Activated naive CD8-positive, alpha-beta T cell treated with anti-CD3 and anti-CD28 coated beads, Interleukin-2, amount 10 ng/mL, durations not matched to agents 7 days and 5 days (primary cell): ENCODE measurements at places on chromosomes 2 and 18. TPM values are rescaled to one million over a fixed set of nuclear protein-coding genes. Genes with fewer than 3 reads are reported as not detected.

The OXER1 gene
- not detected for total RNA-seq

GRCh38 chr2:12318427-12319057, 398.2 kb upstream of the TRIB2 start:
- DNase-seq, result no peak

DNA sequence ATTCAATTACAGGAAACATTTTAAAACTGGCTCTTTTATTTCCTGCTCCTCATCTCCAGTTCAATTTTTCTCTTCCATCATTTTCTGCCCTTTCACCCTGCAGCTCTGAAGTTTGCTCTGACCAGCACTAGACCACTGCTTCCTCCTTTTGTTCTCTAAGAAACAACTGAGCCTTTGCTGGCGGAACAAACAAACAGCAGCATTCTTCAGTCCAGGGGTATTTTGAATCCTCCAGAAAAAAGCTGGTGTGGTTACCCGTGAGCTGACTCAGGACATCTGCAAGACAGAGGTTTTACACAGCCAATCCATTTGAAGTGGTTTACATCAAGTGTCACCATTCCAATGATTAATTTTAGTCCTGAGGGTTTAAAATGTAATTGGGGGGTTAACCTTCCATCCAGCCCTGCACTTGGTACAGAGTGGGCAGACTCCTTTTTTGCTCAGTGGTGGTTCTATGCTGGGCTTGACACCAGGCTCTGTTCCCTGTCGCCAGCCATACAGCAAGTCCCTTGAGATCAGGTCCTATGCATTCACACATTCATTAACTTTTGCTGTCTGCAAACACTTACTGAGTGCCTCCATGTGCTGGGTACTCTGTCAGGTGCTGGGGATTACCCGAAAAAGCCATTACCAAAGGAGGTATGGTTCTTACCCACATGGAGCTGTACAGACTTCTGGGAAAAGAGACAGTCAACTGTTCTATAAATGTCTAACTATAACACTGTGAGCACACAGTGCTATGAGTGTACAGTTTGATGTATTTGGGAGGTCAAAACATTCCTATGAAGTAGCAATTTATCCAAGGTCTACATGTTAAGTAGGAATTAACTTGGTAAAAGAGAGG, 909.4 kb upstream of the GYPC start:
- DNase-seq, result no peak

The CCDC148 gene
- total RNA-seq, result not detected
